ENCODE measurements at places on chromosomes 4 and X.
A peak's percentile ranks its signal among the peaks of the same experiment; 100 is the strongest.

DNA sequence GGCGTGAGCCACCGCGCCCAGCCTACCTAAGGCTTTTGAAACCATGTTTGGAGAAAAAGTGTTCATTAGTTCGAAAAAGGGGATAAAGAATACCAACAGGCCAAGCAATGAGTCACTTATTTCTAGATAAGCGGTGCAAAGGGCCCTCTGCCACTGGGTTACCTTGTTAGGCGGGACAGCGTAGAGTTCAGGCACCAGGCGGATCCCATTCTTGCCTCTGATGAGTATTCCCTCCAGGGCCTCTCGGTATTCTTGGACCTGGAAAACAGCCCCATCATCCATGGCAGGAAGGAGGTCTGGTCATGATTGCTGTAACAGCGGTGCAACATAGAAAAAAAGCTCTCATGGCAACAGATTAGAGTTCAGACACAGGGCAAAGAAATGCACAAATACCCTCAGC lies 48.0 kb downstream of the PHKA2 start:
- peak; percentile 5 for DNase-seq

DNA sequence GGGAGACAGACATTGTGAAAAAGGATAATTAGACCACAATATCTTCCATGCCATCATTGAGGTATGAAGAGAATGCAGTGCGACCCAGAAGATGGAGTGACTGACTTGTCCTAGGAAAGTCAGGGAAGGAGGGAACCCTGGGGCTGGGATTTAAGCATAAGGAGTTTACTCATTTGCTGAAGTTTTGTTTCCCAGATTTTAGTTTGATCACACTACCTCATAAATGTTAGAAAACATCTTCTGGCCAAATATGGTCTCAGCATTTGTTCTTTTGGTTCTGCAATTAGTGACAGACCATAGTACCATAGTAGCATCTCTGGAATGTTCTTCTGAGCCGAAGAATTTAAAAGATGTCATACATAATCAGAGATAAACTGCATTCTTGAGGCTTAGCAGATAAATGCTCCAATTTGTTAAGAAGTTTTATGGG lies 96.5 kb upstream of the PGRMC2 start:
- no peak for DNase-seq

DNA sequence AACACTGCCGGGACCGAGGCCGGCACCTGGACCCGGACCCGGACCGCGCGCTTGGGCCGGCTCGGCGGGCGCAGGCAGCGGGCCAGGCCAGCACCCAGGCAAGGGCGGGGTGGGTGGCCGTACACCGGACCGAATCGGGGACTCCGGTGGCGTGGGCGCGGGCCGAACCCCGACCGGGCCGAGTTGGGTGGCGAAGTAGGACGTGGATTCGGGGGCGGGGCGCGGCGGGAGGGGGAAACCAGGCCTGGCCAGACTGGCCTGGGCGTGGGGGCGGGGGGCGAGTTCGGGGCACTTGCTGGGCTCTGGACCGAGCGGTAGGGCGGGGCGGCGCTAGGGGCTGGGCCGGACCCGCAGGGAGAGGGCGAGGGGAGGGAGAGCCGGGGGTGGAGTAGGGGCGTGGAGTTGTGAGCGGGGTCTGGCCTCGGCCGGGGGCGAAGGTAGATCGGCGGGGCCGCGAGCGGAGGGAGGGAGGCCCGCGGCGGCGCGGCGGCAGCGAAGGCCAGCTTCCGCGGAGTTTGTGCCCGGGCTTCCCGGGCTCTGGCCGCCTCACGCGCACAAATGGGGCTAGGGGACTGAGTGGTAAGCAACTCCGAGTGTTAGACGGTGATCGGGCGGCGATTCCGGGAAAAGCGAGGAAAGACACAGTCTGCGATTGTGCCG lies 1.8 kb upstream of the BCORL1 start:
- peak; percentile 19 for DNase-seq

DNA sequence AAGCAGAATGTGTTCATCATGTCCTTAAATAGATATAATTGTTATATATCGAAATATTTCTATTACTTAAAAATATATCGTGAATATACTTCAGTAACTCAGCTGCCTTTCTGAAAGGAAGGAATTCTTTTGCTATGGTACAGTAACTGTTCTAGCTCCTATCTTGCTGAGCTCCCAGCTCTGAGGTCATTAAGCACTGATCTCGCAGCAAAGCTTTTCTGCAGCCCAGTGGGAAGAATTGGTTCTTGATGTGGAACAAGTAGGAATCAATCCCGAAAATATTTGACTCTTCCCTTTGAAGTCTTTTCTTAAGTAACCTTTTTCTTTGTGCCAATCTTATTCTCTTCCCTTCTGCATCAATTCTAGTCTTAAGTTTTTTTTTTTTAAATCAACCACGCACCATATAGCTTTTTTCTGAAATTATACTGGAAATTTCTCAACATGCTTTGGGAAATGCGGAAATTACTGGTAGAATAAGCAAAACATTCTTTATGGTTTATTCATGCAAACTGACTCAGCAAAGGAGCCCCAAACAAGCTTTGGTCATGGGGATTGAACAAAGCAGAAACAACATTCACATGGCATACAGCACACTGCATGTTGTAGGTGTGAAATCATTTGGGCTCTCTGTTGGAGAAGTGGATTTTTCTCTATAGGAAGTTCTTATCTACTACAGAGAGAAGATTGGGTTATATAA lies 428.9 kb upstream of the GNPDA2 start:
- DNase-seq: no peak

DNA sequence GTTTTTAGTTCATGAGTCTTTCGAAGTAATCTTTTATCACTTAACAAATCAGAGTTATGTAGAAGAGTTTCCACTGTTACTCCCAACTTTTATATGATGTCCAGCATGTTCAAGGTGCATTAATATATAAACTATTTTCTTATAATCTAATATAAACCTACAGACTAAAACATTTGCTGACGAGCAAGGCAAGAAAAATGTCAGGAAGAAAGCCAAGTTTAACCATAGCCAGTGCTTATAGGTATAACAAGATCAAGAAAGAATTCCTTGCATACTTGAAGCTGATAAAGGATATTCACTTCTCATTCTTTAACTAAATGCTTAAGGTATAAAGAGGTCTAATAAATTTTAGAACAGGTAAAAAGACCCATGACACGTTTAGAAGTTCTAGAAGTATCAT lies 167.7 kb downstream of the NPNT start:
- no peak for DNase-seq

Measured in Calu3 (cell line).